Subcutaneous preadipocyte (primary cell): ENCODE measurements at places on chromosomes 4 and X. TPM values are rescaled to one million over a fixed set of nuclear protein-coding genes. Genes with fewer than 3 reads are reported as not detected.

PPID gene
- total RNA-seq = 15.1 and 18.4 TPM in 2 replicates

KLB gene
- not detected in 2 replicates for total RNA-seq

GABRA4 gene
- not detected in 2 replicates for total RNA-seq

P2RY8 gene
- total RNA-seq = not detected in 2 replicates

UGT2B11 gene
- total RNA-seq = not detected in 2 replicates

HEPH gene
- total RNA-seq = 4.7 and 10.3 TPM in 2 replicates

NPY2R gene
- under 0.01 TPM in 1 of 2 replicates, not detected in the other for total RNA-seq

APELA gene
- total RNA-seq = not detected in 2 replicates

TMEM150C gene
- 0.78 and 1.5 TPM in 2 replicates for total RNA-seq

SLC9B1 gene
- total RNA-seq = 0.59 and 0.73 TPM in 2 replicates

GSPT2 gene
- 6.2 and 6.8 TPM in 2 replicates for total RNA-seq

RHOXF2 gene
- total RNA-seq = not detected in 2 replicates

CDS1 gene
- 0.20 TPM in 1 of 2 replicates, not detected in the other for total RNA-seq

PRR32 gene
- total RNA-seq = not detected in 2 replicates

ITIH6 gene
- not detected in 2 replicates for total RNA-seq

ODAM gene
- not detected in 2 replicates for total RNA-seq

NPNT gene
- total RNA-seq = not detected in 2 replicates

RNF150 gene
- under 0.01 and 0.39 TPM in 2 replicates for total RNA-seq

EXOC1L gene
- total RNA-seq = not detected in 2 replicates
